ENCODE measurements at places on chromosomes 5 and 9.

DNA sequence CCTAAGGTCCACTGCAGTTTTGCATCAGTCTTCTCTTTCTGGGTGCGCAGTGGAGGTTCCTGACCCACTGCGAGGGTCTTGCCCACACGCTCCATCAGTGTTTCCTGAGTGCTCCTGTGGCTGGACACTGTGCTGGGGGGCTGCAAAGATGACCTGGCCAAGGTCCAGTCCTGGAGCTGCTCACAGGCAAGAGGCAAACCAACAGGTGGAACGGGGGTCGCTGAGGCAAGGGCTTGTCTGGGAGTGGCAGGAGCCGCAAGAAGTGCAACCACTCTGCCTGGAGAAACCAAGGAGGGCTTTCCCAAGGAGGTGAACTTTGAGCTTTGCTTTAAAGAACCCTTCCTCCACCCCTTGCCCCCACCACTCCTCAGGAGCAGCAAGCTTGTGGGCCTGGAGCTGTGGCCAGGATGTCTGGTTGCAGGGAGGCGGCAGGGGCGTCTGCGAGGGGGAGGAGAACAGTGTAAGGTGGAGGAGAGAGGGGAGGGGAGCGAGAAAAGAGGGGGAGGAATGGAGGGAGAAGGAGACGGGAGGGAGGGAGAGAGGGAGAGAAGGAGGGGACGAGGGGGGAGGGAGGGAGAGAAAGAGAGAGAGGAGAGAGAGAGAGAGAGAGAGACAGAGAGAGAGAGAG lies 444 bp upstream of the CPLX2 start:
- no peak for DNase-seq

- DNase-seq: no peak
Observed at GRCh38 chr5:82605441-82605973, 327.4 kb upstream of the RPS23 start.

DNA sequence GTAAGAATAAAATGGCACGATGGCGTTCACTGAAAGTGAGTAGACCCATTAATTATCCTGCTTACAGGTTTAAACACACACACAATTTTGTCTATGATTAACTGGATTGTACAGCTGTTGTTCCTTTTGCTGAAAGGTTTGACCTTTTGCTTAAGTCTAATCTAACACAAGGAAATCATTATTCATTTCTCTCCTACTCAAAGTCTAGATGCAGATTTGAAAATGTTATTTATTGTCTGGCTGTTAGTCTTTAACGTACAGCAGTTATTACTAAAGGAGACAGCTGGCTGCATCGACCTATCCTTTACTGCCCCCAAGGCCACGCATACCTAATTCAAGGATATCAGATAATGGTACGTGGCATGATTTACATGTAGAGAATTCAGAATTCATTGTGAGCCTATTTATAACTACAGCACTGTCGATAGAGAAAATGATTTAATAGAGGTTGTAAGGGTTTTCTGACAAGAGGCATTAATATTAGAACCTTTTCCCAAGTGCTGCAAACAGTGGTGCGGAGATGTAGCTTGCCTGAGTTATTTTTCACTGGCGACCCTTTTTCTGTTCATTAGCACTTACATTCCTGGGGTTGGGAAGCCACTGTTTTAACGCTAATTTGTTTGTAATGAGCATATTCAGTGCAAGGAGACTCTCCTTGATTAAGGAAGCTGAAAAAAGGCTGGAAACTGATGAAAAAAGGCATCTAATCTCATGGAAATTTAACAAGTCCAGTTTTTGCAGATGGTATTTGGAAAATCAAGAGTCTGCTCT lies 368.4 kb upstream of the GRAMD2B start:
- DNase-seq: no peak

GRCh38 chr5:176628406-176629228 lies 1.7 kb downstream of the SNCB start:
- no peak for DNase-seq

DNA sequence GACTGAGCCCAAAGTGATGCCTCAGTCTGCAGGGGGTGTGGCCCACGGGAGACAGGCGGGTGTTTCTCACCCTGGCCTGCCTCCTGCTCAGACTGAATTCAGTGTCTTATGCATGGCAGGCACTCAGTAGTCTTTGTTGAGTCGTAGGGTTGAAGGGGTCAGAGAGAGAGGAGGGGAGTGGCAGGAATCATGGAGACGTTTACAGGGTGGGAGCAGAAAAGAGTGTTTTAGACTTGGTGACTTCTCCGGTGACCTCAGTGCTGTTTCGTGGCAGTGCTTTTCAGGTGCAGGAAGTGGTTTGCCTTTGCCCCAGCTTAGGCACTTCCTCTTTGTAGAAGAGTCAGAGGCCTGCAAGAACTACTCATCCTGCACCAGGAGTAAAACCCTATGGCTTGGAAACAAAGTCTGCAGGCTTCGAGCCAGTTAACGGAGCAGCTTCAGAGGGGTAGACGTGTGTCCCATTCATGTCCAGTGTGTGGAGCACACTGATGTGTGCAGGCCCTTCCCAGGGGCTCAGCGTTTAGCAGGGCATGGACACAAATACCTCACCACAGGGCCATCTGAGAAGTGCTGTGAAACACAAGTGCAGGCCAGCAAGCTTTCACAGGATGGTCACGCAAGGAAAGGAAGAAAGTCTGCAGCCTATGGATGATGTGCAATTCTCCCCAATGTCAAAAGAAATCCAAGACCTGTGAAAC lies 24.5 kb upstream of the SEMA4D start:
- peak; percentile 90 for DNase-seq

DNA sequence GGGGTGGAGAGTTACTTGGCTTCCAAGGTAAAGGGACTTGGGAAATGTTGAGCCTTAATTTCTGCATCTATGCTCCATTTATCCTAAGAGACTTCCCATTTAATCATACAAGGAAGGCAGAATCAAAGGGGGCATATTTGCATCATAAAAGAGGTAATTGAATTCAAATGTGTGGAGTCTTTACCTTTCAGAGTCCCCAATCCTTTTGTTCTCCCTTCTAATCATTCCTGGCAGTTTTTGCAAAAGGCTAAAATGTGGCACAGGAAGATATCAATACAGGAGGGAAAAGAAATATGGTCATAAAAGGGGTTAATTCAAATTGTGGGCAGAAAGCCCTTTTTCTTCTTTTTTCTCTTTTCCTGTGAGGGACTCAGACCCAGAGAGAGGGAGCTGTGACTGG lies 69.5 kb downstream of the SFXN1 start:
- DNase-seq: no peak

DNA sequence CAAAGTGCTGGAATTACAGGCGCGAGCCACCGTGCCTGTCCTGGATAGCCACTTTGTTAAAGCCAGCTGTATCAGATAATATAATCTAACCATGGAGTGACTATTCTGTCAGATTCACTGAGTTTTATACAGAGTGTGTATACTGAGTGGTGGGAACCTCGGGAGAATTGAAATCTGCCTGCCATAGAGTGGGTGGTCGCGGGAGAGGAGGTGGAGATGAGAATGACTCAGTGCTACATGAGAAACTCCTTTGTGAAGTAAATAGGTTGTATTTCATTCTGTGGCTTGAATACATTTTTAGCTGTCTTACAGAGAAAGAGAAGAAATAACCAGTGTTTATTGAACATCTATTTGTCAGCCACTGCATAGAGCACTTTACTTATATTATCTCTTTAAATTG lies 26.4 kb downstream of the ATP6V0E1 start:
- DNase-seq: no peak

GRCh38 chr5:19987612-19988361 lies at the start of gene CDH18:
CDH18 (minus strand) TSS chr5:19988200; CDS start chr5:19838986, 149,214 bp downstream.
- no peak for DNase-seq

GRCh38 chr9:34121996-34122395 lies 4.5 kb downstream of the DCAF12 start:
- no peak for DNase-seq

DNA sequence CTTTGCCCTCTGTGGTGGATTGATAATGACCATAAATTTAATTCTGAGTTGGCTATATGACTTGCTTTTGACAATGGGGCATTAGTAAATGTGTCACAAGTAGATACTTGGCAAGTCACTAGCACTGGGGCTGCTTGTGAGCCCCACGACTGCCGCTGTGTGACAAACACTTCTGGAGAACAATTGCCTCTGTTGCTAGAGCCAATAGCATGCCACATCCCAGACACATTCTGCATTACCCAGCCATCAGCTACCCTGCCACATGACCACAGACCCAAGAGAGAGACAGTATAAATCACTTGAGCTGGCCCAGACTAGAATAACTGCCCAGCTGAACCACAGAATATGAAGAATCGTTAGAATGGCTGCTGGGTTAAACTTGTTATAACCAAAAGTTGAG lies 753.2 kb upstream of the DMAC1 start:
- no peak for DNase-seq

DNA sequence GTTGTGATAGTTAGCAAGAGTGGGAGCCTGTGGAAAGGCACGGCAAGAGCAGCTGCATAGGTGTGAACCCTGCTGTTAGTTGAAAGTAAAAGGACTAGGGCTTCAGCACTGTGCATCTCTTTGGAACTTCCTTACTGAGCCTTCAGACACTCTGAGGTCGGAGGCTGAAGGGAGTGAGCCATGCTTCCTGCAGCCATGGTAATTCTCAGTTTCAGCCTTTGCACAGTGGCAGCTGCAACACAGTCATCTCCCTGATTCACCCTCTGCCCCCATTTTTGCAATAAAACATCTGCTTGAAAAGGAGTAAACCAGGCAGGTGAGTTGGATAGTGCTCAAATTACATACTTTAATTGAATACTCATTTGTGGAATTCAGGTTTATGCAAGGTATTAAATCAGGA lies 6.5 kb upstream of the TLE4 start:
- no peak for DNase-seq

DNA sequence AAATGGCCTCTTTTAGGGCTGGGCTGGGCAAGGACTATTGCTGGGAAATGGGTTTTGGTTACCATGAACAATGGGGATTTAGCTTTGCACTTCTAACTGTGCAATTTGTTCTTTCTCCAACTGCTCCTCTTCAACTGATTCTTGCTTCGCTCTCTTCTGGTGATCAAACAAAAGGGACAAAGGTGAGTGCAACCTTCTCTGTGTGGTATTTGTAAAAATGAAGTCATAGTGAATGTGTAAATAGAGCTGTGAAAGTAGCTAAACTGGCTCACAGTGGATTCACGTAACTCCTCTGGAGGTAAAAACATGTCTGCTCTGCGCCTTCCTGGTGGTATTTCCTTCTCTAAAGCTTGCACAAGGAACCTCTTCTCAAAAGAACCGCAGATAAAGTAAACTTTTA lies 20.9 kb upstream of the SPINK14 start:
- DNase-seq: no peak
